ENCODE measurements at places on chromosomes 2 and 18. TPM values are rescaled to one million over a fixed set of nuclear protein-coding genes. Genes with fewer than 3 reads are reported as not detected.

DNA sequence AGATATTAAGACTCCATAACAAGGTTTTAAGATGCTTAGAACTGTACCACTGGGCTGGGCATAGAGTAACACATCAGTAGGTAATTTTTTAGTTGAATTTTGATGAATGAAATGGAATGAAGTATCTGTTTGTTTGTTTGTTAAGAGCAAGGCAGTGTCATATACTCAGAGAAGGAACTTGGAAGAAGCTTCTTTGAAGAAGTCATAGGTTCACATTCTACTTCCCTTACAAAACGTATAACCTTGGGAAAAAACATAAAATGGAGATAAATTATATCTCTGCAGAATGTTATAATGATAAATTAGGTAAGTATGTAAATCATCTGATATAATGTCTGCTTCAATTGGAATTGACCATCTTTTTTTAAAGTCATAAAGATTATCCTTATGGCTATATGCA is 122.1 kb upstream of the SLC39A10 start:
- DNase-seq = no peak

Gene MTIF2
- total RNA-seq = 35.2 TPM

Gene CHRNG
- total RNA-seq = not detected

Gene SERPINB3
- not detected for total RNA-seq

Data from Caki2 (cell line).